GM13977 (cell line): ENCODE measurements at places on chromosomes 2 and 18.

DNA sequence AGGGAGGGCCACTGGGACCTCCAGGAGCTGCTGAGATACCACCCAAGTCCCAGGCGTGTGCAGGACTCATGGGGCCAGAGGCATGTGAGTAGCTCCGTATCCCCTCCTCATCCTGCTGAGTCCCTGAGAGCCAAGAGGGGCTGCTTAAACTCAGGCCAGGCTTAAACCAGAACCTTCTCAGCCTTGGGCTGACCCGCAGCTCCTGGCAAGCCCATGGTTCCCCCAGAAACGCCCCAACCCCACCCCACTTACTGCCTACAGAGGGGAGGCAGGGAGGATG, 2.5 kb upstream of the NMUR1 start:
- DNase-seq, result peak; percentile 12

- DNase-seq, result no peak
These were observed 225.4 kb downstream of the LRRTM4 start for GRCh38 chr2:77296791-77297190.

GRCh38 chr2:105725388-105725787, 19.3 kb upstream of the NCK2 start:
- DNase-seq, result no peak

GRCh38 chr18:57864615-57865121, 61.6 kb upstream of the ATP8B1 start:
- no peak for DNase-seq

DNA sequence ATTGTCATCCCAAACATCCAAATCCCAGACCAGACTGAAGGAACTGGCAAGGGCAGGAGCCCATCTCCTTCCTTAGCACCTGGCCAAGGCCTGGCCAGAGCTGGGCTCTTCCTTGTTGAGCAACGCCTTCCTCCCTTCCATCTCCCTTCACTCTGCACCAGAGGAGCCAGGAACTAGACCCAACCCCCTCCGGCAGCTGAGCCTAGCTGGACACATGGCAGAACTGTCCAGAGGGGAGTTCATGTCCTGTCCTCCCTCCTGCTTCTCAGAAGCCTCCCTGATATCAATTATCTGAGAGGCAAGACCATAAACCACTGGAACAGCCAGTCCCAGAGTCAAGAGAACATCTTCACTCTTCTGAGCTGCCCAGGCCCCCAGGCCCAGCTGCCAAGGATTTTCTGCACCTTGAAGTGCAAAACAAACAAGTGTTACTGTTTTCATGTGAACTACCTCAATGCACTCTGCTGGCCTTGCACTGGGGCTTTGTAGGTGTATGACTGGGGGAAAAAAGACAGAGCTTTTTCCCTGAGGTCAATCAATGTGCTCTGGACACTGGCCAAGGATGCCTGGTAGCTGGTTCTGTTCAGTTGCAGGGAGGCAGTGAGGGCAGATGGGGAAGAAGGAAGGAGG, 107.6 kb upstream of the MSH6 start:
- no peak for DNase-seq

GRCh38 chr2:163919717-163920116, 183.9 kb upstream of the FIGN start:
- no peak for DNase-seq

- DNase-seq, result peak; percentile 15
These were observed 102.9 kb upstream of the SLC8A1 start for GRCh38 chr2:40554665-40555294.

GRCh38 chr2:197217541-197217940, 93.0 kb downstream of the ANKRD44 start:
- DNase-seq, result no peak

DNA sequence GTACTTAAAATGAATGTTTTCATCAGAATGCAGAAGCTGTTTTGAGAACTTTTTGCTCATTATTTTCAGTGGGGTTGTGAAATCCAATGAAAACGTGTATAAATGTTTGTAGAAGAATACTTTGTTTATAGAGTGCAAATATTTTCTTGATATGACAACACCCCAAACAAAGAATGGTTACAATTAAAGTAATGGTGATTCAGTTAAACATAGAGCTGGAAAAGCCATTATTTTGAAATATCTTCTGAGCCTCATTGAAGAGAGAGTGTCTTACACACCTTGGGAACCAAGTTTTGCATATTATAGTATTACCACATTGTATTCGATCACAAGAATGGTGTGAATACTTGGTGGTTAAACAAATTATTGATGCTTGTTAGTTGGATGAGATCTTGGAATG, 48.7 kb downstream of the SPTBN1 start:
- no peak for DNase-seq

DNA sequence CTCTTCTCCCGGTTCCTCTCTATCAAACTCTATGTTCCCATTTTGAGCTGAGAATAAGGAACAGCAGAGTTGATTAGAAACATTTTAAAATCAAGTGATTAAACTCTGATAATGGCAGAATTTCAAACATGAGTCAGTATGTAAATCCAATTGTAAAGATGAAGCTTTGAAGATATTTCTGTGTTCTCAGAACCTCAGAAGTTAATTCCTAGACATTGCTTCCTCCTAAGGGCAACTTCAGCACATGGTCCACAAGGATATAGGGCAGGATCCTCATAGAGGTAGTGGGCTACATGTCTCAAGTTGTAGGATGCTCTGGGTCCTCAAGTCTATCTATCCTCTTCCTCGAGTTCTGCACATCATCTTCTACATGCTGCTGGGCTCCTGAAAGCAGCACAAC, 46.3 kb downstream of the QPCT start:
- DNase-seq, result no peak

DNA sequence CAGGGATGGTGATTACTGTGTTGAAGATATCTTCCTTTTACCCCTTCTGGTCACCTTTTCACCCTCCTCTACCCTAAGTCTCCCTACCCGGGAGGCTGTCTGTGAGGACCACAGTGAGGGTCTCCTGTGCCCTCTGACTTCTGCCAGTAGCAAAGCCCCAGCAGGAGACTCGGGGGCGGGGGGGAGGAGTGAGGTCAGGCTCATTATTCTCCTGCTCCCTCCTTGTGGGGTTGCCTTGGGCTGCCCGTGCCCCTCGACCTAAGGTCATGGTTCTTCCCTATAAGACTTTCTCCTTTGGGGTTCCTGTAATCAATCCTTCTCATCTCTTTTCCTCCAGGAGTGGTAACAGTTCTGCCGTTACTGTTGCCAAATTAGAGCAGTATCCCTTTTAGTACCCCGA, 65.5 kb downstream of the GREB1L start:
- DNase-seq, result no peak

- no peak for DNase-seq
These were observed 5.9 kb upstream of the POLE4 start for GRCh38 chr2:74952575-74952974.

GRCh38 chr18:48781988-48782363, 168.8 kb downstream of the SMAD7 start:
- no peak for DNase-seq

DNA sequence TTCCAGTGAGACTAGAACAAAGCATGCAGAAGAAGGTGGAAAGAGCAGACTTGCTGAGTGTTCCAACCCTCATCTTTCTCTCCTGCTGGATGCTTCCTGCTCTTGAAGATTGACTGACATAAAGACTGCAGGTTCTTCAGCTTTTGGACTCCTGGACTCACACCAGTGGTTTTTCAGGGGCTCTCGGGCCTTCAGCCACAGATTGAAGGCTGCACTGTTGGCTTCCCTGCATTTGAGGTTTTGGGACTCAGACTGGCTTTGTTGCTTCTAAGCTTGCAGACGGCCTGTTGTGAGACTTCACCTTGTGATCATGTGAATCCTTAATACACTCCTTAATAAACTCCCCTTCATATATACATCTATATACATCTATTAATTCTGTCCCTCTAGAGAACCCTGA, 20.4 kb downstream of the VRK2 start:
- no peak for DNase-seq

- no peak for DNase-seq
These were observed 139.8 kb downstream of the LTBP1 start for GRCh38 chr2:33086400-33087015.

DNA sequence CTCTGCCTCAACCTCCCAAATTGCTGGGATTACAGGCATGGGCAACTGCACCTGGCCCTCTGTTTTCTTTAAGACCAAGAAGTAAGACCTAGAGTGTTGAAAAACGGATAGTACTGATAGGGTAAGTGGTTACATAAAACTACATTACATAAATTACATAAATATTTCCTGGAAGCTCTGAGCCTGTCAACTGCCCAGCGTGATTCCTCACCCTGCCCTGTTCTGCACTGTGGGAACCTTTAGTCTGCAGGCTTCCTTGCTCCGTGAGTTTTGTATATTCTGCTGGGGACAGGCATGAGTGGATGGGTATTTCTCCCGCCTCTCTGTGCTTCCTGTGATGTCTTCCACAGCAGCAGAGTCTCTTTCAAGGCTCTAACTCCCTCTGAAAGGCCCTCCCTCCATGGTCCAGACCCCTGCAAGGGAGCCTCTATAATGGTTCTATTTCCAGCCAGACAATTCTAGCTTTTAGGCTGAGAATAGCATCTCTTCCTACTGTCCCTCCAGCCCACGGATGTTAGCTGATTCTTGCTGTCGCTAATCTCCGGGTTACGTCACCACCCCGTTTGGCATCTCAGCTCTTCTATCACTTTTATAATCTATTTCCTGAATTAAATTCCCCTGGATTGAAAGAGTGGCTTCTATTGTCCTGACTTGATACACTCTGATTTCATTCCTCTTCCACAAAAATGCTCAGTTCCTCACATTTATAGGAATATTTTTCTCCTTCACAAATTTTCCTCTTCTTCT, 49.5 kb upstream of the PLEKHM3 start:
- no peak for DNase-seq

- no peak for DNase-seq
These were observed 113.0 kb downstream of the EML6 start for GRCh38 chr2:54836477-54836876.
